T-helper 2 cell (primary cell): ENCODE measurements at places on chromosomes 6 and 20.

DNA sequence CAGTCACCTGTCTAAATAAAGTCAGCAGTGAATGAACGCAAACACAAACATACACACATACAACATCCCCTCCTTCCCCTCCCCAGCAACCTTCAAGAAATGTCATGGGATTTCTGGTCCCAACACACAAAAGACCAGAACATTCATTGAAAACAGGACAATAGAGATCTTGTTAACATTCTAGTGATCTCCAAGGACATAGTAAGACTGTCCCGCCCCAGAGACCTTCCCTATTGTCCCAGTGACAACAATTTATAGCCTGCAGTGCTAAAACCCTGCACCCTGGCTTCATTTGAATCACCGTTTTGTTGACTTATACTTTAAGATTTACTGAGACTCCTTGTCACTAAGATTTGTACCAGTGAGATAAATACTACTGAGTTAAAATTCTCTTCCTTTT lies 143.9 kb upstream of the NOX3 start:
- no peak for DNase-seq

DNA sequence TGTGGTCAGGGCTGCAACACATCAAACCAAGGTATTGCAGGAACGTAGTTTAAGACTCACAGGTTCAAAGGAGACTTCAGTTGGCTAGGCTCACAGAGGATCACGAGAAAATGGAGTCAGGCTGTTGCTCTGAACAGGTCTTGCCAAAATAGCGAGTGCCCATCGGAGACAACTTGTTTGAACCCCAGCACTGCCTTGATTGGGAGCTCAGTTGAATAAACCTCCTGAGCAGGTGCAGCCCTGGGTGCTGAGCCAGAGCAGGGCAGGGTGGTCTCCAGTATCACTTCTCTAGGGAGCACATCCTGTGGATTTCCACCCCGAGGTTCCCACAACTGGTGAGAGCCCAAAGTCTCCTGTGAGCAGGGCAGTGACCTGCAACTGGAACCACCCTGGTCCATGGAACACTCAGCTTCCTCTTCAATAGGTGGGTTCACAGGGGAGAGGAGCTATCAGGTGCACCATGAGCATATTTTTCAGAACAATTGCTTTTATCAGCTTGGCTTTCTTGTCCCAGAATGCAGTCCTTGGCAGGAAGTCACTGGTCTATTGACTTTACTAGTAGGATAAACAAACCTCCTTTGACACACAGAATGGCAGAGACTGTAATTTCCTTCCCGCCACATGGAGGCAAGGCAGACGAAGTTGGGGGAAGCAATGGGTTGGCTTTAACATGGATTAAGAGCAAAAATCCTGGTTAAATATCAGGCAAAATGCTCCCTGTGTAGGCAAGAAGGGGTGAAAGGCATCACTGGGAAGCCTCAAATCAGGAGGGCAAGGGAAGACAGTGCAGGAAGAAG lies 267.7 kb upstream of the FOXQ1 start:
- no peak for DNase-seq

- DNase-seq, result no peak
These were observed 7.4 kb downstream of the ITPR3 start for GRCh38 chr6:33628401-33628964.

DNA sequence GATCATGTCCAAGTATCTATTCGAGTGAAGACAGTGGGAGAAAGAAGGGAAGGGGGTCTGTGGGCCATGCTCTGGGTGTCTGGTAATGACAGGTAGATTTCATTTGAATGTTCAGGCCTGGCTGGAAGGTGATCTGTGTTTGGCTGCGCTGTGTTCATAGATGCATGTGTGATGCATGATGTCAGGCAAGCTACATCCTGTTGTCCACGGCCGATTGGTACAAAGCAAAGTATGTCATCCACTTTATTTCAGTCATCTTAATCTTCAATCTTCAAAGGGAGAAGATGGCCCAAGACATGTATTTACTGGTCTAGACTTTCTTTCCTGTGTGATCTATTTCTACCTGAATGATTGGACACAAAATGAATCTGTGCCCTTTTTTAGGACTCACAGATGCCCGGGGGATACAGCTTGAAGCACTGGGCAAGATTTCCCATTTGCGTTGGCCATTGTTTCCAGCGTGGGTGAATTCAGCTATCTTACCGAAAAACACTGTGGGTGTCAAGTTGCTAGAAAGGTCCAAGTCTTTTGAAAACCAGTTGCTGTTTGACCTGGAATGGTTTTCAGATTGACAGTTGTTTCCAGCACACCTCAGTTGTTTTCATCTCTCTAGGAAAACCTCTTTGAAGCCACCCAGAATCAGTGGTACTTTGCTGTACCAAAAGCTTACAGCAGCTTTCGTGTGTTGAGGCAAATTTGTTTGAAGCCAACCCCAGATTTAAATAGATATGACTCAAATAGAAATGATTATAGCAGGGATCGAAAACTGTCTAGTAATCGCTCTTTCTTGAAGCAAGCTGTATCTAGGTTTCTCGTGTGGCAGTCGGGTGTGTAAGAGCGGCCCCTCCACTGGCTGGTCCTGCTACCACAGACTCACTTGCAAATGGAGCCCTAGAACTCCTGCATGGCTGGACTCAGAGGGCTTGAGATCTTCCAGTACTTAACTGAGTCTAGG lies 27.2 kb downstream of the DUSP22 start:
- no peak for DNase-seq

- DNase-seq, result no peak
These were observed 312.1 kb downstream of the CDH26 start for GRCh38 chr20:60270341-60270740.

DNA sequence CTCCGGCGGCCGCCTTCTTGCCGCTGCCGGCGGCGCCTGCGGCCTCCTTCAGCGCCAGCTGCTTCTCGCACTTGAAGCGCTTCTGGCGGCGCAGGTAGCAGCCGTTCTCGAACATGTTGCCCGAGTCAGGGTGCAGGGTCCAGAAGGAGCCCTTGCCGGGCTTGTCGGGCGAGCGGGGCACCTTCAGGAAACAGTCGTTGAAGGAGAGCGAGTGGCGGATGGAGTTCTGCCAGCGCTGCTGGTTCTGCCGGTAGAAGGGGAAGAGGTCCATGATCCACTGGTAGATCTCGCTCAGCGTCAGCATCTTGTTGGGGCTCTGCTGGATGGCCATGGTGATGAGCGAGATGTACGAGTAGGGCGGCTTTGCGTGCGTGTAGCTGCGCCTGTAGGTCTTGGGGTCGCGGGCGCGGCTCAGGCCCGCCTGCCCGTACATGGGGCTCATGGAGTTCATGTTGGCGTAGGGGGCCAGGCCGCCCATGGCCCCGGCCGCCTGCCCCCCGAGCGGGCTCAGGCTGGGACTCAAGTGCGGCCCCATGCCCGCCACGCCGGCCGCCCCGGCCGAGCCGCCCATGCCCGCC lies 1.9 kb downstream of the FOXA2 start:
- DNase-seq, result no peak

GRCh38 chr20:49568278-49569151 lies 578 bp upstream of the PTGIS start:
- DNase-seq, result no peak
